ENCODE measurements at places on chromosomes 3 and 15.
A peak's percentile ranks its signal among the peaks of the same experiment; 100 is the strongest.

GRCh38 chr3:195508185-195508584 is 34.9 kb downstream of the PPP1R2 start:
- DNase-seq: no peak

DNA sequence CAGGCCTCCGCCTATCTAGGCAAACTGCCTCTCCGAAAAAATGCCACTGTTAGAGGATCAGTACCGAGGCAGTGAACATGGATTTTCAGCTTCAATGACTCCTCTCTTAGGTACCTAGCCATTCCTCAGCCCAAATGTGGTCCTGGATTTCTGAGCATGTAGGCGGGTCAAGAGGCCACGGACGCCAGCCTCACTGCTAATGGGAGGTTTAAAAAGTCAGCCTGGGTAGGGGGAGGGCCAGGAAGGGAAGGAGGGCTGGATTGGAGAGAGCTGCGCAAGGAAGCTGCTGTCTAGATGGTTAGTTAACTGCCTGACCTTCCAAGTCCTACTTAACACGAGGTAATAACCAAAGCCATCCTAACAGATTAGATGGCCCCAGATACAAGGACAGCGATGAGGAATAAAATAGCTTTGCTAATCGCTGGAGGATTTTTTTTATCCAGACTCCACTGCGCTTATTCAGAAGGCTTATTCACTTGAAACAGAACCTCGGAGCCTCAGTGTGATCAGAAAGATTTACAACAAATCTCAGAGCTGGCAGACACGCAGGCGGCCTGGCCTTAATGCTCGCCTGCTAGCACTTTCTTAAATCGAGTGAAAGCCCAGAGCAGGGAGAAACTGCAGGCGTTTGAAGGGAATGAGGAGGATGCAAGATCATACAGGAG is 34.3 kb downstream of the TLE3 start:
- DNase-seq: no peak

DNA sequence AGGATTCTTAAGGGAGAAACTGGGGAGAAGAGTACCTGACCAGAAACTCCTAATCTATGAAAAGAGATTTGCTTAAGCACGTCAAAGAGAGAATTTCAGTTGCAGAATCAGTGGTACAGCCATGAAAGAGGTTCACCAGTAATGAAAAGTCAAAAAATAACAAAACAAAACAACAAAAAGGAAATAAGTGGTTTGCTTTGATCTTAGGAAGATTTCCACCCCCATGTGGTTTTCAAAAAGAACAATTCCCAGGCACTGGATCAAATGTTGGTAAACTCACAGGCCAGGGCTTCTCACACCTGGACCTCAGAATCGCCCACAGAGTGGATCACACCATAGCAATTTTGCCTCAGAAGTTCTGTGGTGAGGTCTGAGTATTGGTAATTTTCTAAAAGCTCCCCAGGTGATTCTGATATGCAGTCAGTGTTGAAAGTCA is 67.5 kb downstream of the TMEM39A start:
- no peak for DNase-seq

- peak; percentile 22 for DNase-seq
Observed at GRCh38 chr15:60580650-60581376, 101.9 kb upstream of the ICE2 start.

DNA sequence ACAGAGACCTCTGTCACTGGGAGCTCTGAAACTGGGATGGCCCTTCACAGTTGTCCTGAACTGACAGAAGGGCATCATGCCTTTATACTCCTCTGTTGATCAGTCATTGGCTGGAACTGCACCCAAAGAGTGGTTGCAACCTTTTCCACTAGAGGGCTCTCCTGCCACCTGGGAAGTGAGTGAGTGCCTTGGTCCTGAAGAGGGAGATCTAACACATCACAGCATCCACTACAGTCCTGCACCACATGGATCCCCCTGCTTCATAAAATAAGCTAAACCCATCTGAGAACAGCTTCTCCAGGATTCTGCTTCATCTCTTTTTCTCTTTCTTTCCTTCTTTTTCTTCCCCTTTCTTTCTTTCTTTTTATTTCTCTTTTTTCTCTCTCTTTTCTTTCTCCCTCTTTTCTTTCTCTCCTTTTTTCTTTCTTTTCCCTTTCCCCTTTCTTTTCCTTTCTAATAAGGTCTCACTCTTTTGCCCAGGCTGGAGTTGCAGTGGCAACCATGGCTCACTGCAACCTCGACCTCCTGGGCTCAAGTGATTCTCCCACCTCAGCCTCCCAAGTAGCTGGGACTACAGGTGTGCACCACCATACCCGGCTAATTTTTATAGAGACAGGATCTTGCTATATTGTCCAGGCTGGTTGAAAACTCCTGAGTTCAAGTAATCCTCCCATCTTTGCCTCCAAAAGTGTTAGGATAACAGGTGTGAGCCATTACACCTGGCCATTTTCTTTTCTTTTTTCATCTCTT is 42.8 kb upstream of the RAF1 start:
- DNase-seq: peak; percentile 78

GRCh38 chr3:86451749-86452148 is 539.2 kb downstream of the VGLL3 start:
- DNase-seq: no peak

All from EH (cell line).